Central memory CD8-positive, alpha-beta T cell (primary cell): ENCODE measurements at places on chromosomes 13 and 19.
A peak's percentile ranks its signal among the peaks of the same experiment; 100 is the strongest.

- peaks cover 10% of the 10 kb centered on the region for H3K36me3 ChIP-seq
- H3K27ac ChIP-seq, result no peak overlapping the region
- no peaks in the 10 kb centered on the region for H3K4me1 ChIP-seq
- no peaks in the 10 kb centered on the region for H3K27me3 ChIP-seq
- DNase-seq, result no peak
Observed at GRCh38 chr13:41696163-41697003, 239.0 kb downstream of the RGCC start.

DNA sequence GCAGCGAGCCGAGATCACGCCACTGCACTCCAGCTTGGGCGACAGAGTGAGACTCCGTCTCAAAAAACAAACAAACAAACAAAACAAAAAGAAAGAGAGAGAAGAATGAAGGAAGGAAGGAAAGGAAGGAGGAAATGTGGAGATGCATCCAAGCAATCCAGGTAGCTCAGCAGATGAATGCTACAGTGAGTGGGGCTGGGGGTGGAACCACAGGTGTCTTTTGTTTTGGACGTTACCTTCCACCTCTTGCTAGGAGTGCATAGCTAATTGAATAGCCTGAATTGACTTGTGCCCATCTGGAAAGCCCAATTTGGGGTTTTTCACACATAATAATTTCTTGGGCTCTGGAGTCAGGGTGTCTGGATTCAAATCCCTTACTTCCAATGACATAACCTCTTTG is 66.0 kb upstream of the GTF3A start:
- no peak overlapping the region for H3K27ac ChIP-seq
- peaks cover 3% of the 10 kb centered on the region for H3K4me1 ChIP-seq
- no peak for DNase-seq
- H3K27me3 ChIP-seq, result peaks cover 11% of the 10 kb centered on the region
- H3K4me3 ChIP-seq, result no peak overlapping the region

- H3K27ac ChIP-seq, result no peak overlapping the region
- H3K4me3 ChIP-seq, result no peak overlapping the region
- H3K27me3 ChIP-seq, result no peaks in the 10 kb centered on the region
- peaks cover 28% of the 10 kb centered on the region for H3K4me1 ChIP-seq
- DNase-seq, result no peak
Observed at GRCh38 chr13:50711996-50712395, 131.5 kb downstream of the DLEU7 start.

- H3K27me3 ChIP-seq, result no peaks in the 10 kb centered on the region
- no peak overlapping the region for H3K4me3 ChIP-seq
- H3K36me3 ChIP-seq, result peaks cover 6% of the 10 kb centered on the region
- H3K27ac ChIP-seq, result no peak overlapping the region
- H3K4me1 ChIP-seq, result no peaks in the 10 kb centered on the region
Observed at GRCh38 chr13:73673931-73674330, 460.3 kb downstream of the KLF12 start.

DNA sequence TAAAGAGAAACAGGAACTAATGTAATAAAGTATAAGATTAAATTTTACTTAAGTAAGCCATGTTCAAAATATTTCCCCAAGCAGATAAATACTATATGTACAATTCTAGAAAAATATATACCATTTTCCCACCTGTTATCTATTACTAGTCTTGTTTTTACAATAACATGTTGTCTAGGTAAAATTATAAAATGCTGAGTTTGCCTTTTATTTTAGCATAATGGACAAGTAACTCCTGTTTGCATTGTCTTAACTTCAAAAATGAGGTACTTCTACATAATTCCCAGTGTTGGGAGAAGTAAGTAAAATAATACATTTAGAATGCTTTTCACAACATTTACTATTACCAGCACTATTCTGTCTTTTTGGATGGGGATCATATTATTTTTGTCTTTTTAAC is 800.5 kb downstream of the SLITRK6 start:
- no peak overlapping the region for H3K4me3 ChIP-seq
- no peaks in the 10 kb centered on the region for H3K27me3 ChIP-seq
- H3K36me3 ChIP-seq, result no peaks in the 10 kb centered on the region

DNA sequence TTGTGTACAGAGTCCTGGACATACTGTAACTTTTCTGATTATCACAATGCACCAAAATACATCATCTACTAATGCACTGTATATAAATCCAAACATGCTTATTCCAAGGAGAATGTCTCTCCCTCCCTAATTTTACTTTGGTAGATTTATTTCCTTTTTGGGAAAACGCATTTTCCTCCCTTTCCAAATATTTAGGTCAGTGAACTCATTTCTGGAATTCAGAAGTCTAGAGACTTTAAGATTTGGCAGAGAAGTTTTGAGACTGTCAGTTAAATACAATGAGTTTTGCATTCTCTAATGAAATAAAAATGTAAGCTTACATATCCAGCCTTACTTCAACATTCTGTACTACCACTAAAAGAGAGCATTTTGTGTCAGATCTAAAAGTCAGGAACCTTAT is 165.8 kb upstream of the EDNRB start:
- H3K27me3 ChIP-seq, result peaks cover 63% of the 10 kb centered on the region
- no peaks in the 10 kb centered on the region for H3K36me3 ChIP-seq
- H3K27ac ChIP-seq, result no peak overlapping the region
- H3K4me3 ChIP-seq, result no peak overlapping the region
- DNase-seq, result no peak
- peaks cover 6% of the 10 kb centered on the region for H3K4me1 ChIP-seq

- peaks cover 52% of the 10 kb centered on the region for H3K4me1 ChIP-seq
- peaks cover 39% of the 10 kb centered on the region for H3K27me3 ChIP-seq
- peak; percentile 31 for DNase-seq
Observed at GRCh38 chr19:6590827-6591319, at the start of gene CD70. Gene CD70, minus strand, starts transcription at chr19:6591150. Its CDS starts 148 bp downstream, at chr19:6591002.

- DNase-seq, result no peak
- no peak overlapping the region for H3K4me3 ChIP-seq
- no peaks in the 10 kb centered on the region for H3K36me3 ChIP-seq
Observed at GRCh38 chr13:106987427-106987785, 419.5 kb upstream of the ARGLU1 start.

- no peak overlapping the region for H3K27ac ChIP-seq
- H3K4me3 ChIP-seq, result no peak overlapping the region
- no peak for DNase-seq
Observed at GRCh38 chr13:20425819-20426219, 99.8 kb downstream of the CRYL1 start.

GRCh38 chr19:42344336-42344893 is 19.0 kb downstream of the MEGF8 start:
- peaks cover 4% of the 10 kb centered on the region for H3K36me3 ChIP-seq
- no peaks in the 10 kb centered on the region for H3K27me3 ChIP-seq
- no peak for DNase-seq
- no peaks in the 10 kb centered on the region for H3K4me1 ChIP-seq
- no peak overlapping the region for H3K4me3 ChIP-seq

GRCh38 chr19:44002212-44002565 is 568 bp upstream of the ZNF230 start:
- DNase-seq, result no peak
- peaks cover 26% of the 10 kb centered on the region for H3K4me1 ChIP-seq
- peak overlapping the region; percentile 96 for H3K4me3 ChIP-seq
- H3K36me3 ChIP-seq, result peaks cover 8% of the 10 kb centered on the region

DNA sequence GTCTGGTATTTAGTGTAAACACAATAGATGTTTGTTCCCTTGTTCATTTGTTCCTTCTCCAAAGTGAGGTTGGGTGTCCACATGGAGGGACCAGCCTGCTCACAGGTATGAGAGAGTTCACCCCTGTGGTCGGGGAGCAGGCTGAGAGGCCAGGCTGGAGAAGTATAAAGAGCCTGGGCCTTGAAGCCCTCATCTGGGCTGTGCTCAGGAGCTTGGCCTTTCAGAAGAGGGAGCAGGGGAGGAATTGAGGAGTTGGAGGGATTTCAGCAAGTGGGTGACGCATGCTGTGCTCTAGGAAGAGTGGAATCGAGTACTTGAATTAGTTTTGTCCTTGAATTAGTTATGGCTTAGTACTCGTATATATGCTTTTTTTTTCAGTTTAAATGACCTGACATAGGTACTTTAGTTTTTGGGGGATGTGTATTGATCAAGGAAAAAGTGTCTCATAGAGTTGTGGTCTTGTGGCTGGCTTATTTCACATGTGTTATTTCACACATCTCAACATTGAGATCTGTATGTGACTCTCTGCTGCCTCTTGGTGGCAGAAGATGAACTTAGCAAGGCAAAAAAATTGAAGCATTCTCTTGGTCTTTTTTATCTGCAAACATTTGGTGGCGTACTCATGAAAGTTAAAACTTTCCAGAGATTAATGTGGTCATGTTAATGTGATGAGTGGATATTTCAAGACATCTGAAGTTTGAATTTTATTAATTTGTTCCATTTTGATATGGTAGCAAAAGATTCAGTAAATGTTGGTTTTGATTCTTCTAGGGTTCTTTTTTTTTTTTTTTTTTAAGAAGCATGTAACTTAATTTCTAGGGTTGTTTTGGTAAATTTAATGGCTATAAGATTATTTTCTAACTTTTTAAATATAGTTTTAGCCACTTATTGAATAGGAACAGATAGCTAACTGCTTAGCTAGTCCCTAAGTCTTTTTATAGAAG is 54.3 kb downstream of the SLAIN1 start:
- peaks cover 19% of the 10 kb centered on the region for H3K4me1 ChIP-seq
- H3K27ac ChIP-seq, result no peak overlapping the region
- H3K27me3 ChIP-seq, result no peaks in the 10 kb centered on the region
- peaks cover 16% of the 10 kb centered on the region for H3K36me3 ChIP-seq

GRCh38 chr13:50955241-50955640 is 45.6 kb downstream of the RNASEH2B start:
- no peak overlapping the region for H3K27ac ChIP-seq
- peaks cover 32% of the 10 kb centered on the region for H3K36me3 ChIP-seq
- H3K4me3 ChIP-seq, result no peak overlapping the region
- no peak for DNase-seq
- H3K27me3 ChIP-seq, result no peaks in the 10 kb centered on the region
- H3K4me1 ChIP-seq, result peaks cover 10% of the 10 kb centered on the region

DNA sequence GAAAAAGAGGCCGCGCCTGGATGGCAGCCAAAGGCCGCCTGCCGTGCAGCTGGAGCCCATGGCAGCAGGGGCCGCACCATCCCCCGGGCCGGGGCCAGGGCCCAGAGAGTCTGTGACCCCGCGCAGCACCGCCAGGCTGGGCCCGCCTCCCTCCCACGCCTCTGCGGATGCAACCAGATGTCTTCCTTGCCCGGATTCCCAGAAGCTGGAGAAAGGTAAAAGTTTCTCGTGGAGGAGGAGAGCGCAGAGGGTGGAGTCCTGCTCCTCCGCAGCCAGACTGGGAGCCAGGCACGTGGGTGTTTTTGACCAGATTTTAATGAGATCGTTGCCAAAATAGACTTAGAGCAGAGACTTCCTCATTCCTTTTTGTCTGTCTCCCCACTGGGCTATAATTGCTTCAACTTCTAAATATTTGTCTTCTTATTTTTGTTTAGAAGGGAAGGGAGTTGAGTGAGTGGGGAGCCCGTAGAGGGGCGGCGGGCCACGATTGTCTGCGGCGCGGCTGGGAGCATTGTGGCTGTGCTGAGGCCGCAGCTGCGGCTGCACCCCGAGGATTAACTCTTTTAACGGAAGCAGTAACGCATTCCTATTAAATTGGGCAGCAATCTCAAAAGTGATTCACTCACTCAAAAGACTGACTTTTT is 22.8 kb upstream of the NDUFS7 start:
- H3K4me3 ChIP-seq, result no peak overlapping the region
- no peaks in the 10 kb centered on the region for H3K27me3 ChIP-seq
- no peak for DNase-seq
- peaks cover 1% of the 10 kb centered on the region for H3K4me1 ChIP-seq

- peak overlapping the region; percentile 84 for H3K27ac ChIP-seq
- peak overlapping the region; percentile 77 for H3K4me3 ChIP-seq
- peaks cover 2% of the 10 kb centered on the region for H3K36me3 ChIP-seq
Observed at GRCh38 chr13:33610438-33611120, 207.4 kb upstream of the RFC3 start.

- H3K4me1 ChIP-seq, result peaks cover 47% of the 10 kb centered on the region
- DNase-seq, result peak; percentile 37
- H3K4me3 ChIP-seq, result peak overlapping the region; percentile 94
- H3K27me3 ChIP-seq, result no peaks in the 10 kb centered on the region
- H3K36me3 ChIP-seq, result peaks cover 19% of the 10 kb centered on the region
- H3K27ac ChIP-seq, result peak overlapping the region; percentile 94
Observed at GRCh38 chr13:29849071-29849631, 1.3 kb downstream of the UBL3 start.

GRCh38 chr13:108077284-108077683 is 138.1 kb downstream of the LIG4 start:
- H3K4me1 ChIP-seq, result no peaks in the 10 kb centered on the region
- no peak for DNase-seq
- no peaks in the 10 kb centered on the region for H3K36me3 ChIP-seq
- no peaks in the 10 kb centered on the region for H3K27me3 ChIP-seq
- H3K27ac ChIP-seq, result no peak overlapping the region

DNA sequence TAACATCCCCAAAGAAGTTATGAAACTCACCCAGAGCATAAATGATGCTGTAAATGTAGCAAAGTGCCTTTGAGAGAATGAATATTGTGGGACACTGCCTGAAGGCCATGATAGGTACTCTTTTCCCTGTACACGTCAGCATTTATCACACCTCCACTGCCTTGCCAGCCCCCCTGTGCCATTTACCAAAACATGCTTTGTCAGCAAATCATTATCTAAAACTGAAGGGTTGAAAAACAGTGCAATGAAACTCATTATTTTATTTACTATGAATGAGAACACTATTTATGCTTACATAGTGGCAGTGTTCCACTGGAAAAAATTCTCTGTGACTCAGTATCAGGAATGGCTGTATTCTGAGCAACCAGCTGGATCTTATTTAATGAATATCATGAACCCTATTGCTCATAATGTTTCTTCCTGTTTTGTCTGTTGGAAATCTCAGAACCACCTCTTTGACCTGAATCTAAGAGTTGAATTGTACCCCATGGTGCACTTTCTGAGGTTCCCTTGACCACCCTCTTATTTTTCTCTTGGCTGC is 564.1 kb downstream of the DCT start:
- H3K4me3 ChIP-seq, result no peak overlapping the region
- H3K27ac ChIP-seq, result no peak overlapping the region
- H3K27me3 ChIP-seq, result peaks cover 11% of the 10 kb centered on the region

DNA sequence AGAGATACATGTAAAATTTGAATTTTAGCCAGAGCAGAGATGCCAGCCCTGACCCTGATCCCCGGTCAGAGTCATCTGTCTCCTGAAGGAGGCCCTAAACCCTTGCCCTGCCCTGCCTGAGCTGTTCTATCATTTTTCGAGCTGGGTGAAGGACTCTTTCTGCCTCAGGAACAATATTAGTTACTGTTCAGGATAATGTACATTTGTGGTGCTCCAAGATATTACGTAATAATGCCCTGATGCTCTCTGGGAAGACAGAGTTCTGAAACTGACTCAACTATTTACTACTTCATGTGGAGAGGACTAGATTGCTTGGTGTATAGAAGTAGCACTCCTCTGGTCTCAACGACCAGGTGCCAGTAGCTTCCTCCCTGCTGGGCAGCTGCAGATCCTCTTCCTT is 37.9 kb upstream of the UBL3 start:
- peaks cover 1% of the 10 kb centered on the region for H3K36me3 ChIP-seq
- peaks cover 18% of the 10 kb centered on the region for H3K4me1 ChIP-seq
- DNase-seq, result no peak
- no peak overlapping the region for H3K27ac ChIP-seq

- DNase-seq, result no peak
- peaks cover 34% of the 10 kb centered on the region for H3K27me3 ChIP-seq
- H3K36me3 ChIP-seq, result peaks cover 19% of the 10 kb centered on the region
- H3K4me3 ChIP-seq, result peak overlapping the region; percentile 82
- peaks cover 69% of the 10 kb centered on the region for H3K4me1 ChIP-seq
Observed at GRCh38 chr19:40604647-40605215, 3.6 kb downstream of the LTBP4 start.

- H3K27ac ChIP-seq, result peak overlapping the region; percentile 88
- H3K4me1 ChIP-seq, result peaks cover 20% of the 10 kb centered on the region
- no peaks in the 10 kb centered on the region for H3K27me3 ChIP-seq
- H3K4me3 ChIP-seq, result peak overlapping the region; percentile 87
- DNase-seq, result no peak
Observed at GRCh38 chr19:10379880-10380312, 476 bp downstream of the TYK2 start.

- H3K4me1 ChIP-seq, result no peaks in the 10 kb centered on the region
- no peak overlapping the region for H3K4me3 ChIP-seq
- H3K36me3 ChIP-seq, result peaks cover 4% of the 10 kb centered on the region
- H3K27ac ChIP-seq, result no peak overlapping the region
Observed at GRCh38 chr13:112324116-112324515, 52.0 kb upstream of the SPACA7 start.
